Activated CD4-positive, alpha-beta T cell treated with anti-CD3 and anti-CD28 coated beads for 24 hours (primary cell): ENCODE measurements at places on chromosomes 1 and 21.
A peak's percentile ranks its signal among the peaks of the same experiment; 100 is the strongest.

- peak; percentile 66 for DNase-seq
These were observed 10.3 kb upstream of the CADM3 start for GRCh38 chr1:159161001-159161718.

DNA sequence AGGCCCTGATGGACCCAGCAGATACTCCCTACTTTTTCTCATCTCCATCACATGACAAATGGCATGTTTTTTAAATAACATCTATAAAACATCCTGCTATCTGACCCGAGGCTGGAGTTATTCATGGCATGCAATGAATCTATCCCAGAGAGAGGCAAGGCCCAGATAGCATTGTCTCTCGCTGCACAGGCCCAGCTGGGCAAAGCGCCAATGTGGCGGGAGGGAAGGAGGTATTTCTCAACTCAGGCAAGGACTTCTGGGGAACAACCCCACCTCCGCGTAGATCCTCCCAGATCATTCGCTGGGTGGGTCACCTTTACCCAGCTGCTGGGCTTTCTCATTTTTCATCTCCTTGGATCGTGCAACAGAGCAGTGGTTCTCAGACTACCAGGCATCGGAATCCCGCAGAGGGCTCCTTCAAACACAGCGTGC is 59.8 kb downstream of the ERG start:
- no peak for DNase-seq

GRCh38 chr1:27873671-27874384 is 1.5 kb downstream of the THEMIS2 start:
- DNase-seq = no peak

GRCh38 chr1:92136341-92136740 is 56.2 kb downstream of the BTBD8 start:
- DNase-seq = no peak

DNA sequence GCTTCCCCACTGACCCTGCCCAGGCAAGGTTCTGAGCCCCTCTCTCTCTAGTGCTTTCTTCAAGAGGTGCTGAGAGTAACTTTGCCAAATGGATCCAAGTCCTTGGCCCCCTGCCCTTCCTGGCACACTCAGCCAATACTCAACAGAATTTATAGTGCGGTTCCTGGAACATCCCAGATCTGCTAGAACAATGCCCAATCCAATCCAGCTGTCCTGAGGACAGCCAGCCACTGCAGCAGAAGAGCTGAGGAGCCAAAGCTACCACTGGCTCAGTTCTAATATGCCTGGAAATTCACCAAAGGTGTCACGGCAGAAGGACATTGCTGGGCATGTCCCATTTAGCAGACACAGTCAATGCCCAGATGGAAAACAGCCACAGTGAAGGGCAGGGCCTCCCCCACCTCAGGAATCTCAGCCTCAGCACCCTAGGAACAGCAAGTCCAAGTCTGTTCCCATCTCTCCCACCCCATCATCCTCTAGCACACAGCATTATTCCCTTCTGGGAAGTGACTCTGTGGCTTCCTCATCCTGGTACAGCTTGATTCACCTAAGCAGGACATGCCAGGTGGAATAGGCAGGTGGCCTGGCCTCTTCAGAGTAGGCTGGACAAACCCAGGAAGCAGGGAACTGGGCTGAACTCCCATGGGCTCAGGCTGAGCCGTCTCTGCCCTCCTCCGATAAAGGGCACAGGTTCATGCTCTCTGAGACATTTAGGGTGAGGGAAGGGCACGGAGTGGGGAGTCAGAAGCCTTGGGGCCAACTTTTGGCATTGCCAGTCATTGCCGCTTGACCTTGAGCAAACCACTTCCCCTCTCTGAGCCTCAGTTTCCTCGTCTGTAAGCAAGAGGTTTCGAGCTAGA is 24.6 kb downstream of the PMVK start:
- no peak for DNase-seq

GRCh38 chr1:87799451-87799850 is 470.8 kb downstream of the LMO4 start:
- DNase-seq = no peak

GRCh38 chr1:3618881-3619671 is 5.7 kb upstream of the TPRG1L start:
- DNase-seq = peak; percentile 75

DNA sequence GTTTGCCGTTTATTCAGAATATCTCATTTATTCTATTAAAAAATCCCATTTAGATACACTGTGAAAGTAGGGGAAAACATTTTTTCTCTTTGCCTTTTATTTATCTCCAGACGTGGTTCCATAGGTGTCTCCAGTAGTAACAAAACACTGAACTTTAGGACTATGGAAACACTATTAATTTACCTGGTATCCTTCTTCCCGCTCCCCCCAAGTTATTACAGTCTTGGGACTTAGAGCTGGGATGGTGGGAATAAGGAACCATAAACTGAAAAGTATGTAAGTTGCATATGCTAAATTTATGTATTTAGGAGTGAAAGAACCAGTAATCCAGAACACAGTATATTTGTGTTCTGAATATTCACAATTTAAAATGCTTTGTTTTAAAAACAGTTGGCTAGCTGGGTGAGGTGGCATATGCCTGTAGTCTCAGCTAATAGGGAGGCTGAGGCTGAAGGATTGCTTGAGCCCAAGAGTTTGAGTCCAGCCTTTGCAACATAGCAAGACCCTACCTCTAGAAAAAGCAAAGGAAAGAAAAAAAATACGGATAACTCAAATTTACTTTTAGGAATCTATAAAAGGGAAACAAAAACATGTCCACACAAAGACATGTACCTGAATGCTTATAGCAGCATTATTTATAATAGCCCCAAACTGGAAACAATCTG is 3.1 kb downstream of the DNAJB4 start:
- DNase-seq = no peak

DNA sequence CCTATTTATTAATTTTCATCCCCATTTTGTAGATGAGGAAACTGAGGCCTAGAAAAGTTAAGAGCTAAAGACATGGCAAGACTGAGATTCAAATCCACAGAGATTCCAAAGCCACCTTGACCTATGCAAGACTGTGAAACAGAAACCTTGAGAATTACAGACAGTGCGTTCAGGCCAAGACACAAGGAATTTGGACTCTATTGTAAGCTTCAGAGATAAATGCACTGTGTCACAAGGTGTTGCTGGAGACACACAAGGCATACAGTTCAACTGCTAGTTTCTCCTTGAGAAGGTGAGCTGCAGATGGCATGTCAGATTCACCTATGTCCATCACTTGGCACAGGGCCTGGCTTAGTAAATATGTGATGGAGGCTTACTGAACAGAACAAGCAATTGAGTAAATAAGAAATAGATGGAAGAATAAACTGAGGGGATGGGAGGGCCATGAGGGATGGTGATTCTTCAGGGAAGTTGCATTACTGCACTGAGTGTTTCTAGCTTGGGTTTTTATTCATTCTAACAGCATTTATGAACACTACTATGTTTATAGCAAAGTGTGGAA is 215.0 kb downstream of the DAB1 start:
- no peak for DNase-seq

- no peak for DNase-seq
These were observed 168.6 kb upstream of the KCNK2 start for GRCh38 chr1:214913966-214914365.

- DNase-seq = no peak
These were observed 79.6 kb downstream of the PLXNA2 start for GRCh38 chr1:208164609-208165008.

DNA sequence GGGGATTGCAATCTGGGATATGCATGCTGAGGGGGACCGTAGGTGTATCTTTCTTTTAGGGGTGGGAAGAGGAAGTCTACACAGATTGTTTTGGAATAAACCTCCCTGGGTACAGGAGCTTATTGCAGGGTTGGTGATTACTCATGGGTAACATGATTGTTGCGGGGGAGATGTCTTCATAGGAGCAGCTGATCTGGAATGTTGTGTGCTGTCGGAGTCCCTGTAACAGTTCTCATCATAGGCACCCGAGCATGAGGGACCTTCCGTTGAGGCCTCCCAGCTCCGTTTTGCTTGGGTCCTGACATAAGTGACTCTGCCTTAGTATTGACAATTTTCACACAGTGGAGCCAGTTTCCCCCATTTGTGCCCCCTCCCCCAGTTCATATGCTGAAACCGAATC is 4.2 kb upstream of the PRXL2B start:
- no peak for DNase-seq

- DNase-seq = no peak
These were observed 29.3 kb upstream of the USP1 start for GRCh38 chr1:62407398-62408009.

DNA sequence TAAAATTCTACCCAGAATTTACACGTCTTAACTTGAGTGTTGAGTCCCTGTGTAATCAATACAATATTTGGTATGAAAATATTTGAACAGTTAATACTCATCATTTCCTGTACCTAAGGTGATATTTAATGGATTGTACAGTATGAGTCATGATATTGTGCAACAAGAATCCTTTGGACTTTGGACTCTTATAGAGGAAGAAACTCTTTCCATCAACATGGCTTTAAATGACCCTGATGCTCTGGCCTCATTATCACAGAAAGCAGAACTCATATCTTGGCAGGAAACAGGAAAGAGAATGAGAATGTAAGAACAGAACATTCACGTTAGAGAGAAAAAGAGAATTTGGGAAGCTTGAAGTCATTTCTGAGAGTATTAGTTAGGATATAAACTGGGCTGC is 168.8 kb upstream of the B3GALT2 start:
- DNase-seq = no peak

GRCh38 chr21:39016740-39017315 is 166.4 kb downstream of the PSMG1 start:
- no peak for DNase-seq

DNA sequence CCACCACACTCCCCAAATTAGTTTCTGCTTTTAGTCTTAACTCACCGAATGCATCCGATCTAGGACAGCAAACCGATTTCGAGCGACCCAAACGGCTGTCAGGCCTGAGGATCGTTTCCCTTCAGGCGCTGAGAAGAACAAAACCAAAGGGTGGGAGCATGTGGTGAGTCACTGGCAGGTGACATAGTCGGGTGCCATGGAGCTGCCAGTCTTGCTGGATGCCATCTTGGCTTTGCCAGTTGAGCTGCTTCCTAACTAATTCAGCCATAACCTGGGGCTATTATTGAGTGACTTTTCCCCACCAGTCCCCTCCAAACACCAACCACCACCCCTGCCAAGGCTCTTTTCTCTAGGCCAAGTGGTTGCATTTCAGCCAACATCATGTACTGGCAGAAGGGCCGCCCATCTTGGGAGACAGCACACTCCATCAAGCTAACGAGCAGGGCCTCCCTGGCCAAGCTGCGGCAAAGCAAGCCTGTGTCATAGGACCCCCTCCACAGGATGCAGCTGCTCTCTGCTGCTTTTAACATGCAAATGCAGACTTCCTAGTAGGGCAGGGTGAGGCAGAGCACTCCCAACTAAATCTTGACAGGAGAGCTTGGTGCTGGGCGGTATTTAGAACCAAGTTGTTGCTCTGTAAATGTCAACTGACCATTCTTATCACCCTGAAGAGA is 22.3 kb upstream of the PEX19 start:
- DNase-seq = no peak

GRCh38 chr1:224203243-224204016 is 20.4 kb downstream of the DEGS1 start:
- no peak for DNase-seq

- peak; percentile 5 for DNase-seq
These were observed 6.5 kb downstream of the CAPN9 start for GRCh38 chr1:230753586-230754251.

GRCh38 chr1:50371749-50372148 is 51.5 kb downstream of the DMRTA2 start:
- DNase-seq = no peak

DNA sequence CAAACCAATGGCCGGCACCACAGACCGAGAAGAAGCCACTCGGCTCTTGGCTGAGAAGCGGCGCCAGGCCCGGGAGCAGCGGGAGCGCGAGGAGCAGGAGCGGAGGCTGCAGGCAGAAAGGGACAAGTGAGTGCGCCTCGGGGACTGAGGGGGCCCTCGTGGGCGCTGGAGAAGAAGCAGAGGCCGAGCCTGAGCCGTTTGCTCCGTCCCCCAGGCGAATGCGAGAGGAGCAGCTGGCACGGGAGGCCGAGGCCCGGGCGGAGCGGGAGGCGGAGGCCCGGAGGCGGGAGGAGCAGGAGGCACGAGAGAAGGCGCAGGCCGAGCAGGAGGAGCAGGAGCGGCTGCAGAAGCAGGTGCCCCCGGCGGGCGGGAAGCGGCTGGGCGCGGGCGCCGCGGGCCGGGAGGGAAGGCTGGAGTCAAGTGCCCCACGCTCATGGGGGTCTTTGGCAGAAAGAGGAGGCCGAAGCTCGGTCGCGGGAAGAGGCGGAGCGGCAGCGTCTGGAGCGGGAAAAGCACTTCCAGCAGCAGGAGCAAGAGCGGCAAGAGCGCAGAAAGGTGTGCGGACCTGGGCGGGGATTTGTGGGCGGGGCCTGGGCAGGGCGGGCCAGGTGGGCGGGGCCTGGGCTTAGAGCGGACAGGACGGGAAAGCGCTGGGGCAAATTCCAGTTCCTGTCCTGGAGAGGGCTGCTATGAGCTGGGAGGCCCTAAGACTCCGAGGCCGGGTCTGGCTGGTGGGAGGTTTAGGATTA is 22.7 kb downstream of the MAP7D1 start:
- DNase-seq = no peak

DNA sequence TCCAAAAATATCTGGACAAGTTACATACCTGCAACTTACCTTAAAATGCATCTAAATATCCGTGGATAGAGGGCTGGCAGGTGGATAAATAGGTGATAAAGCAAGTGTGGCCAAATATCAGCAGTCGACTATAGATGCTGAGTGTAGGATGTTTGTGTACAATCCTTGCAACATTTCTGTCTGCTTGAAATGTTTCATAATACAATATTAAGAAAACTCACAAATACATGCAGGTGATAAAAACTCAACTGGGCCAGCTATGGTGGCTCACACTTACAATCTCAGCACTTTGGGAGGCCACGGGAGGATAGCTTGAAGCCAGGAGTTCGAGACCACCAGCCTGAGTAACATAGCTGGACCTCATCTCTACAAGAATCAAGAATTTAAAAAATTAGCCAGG is 41.0 kb downstream of the ACTA1 start:
- no peak for DNase-seq

- DNase-seq = no peak
These were observed 189.7 kb downstream of the KCNH1 start for GRCh38 chr1:210944252-210944651.

DNA sequence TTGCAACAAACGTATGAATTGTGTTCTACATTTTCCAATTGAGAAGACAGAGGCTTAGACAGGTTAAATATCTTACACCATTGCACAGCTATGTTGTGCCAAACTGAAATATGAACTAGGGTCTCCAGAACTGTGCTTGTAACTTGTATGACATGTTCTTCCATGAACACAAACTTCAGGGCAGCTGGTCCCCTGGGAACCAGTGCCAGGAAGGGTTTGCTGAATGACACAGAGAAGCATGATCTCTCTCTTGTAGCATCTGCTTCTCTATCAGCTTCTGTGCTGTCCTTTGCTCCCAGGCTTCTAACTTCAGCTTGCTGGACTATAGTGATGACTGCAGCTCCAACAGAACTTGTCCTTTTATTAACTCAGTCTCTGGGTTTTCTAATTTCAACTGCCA is 385.5 kb downstream of the SIPA1L2 start:
- DNase-seq = no peak

- DNase-seq = no peak
These were observed 54.6 kb downstream of the CASQ2 start for GRCh38 chr1:115713906-115714305.

GRCh38 chr21:42212266-42212665 is 6.7 kb upstream of the ABCG1 start:
- no peak for DNase-seq
